ENCODE measurements at places on chromosomes 5 and 9.

DNA sequence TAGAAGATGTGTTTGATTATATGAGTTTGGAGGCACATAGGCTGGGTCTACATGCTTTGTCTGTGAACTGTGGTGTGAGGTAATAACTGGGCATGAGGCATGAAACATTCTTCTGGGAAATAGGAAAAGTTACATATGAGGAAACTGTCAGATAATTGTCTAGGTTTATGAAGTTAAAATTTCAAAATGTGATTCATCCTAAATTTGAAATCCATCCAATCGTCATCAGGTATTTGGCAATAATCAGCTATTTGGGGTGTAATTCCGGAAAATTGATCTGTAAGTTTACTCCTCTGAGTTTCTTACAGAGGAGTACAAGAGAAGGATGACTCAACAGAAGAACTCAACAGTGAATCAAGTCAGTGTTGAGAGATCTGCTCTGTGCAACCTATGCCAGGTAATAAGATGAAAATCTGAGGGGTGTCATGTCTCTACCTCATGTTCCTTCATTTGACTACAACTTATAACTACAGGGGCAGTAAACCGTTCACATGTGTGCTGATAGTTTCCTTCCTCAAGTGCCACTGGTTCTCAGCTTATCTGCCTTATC, 1171.6 kb upstream of the CDH18 start:
- DNase-seq, result no peak

- DNase-seq, result no peak
These were observed 30.7 kb upstream of the ERAP1 start for GRCh38 chr5:96838201-96839070.

GRCh38 chr5:167947306-167947705, 344.1 kb upstream of the WWC1 start:
- no peak for DNase-seq

- no peak for DNase-seq
These were observed 107.2 kb upstream of the ZNF462 start for GRCh38 chr9:106755736-106756135.

- DNase-seq, result no peak
These were observed 18.7 kb upstream of the OR13D1 start for GRCh38 chr9:104675611-104676010.

GRCh38 chr9:3863111-3863528, 337.3 kb upstream of the RFX3 start:
- DNase-seq, result peak; percentile 96

DNA sequence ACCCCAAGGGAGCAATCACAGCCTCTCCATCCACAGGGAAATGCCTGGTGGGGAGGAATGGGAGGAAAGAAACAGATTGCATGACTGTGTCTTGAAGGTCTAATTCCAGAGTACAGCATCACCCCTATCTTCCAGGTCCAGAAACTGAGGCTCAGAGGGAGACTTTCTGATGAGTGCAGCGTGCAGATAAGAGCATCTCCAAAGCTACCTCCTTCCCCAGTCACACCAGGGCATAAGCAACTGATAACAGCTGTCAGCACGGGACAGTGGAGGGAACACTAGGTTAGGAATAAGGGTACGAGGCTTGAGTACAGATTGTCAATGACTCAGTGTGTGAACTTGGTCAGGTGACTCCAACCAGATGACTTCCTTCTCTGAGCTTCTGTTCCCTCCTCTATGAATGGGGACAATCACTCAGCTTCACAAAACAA, 126.9 kb downstream of the KCNIP1 start:
- DNase-seq, result no peak

DNA sequence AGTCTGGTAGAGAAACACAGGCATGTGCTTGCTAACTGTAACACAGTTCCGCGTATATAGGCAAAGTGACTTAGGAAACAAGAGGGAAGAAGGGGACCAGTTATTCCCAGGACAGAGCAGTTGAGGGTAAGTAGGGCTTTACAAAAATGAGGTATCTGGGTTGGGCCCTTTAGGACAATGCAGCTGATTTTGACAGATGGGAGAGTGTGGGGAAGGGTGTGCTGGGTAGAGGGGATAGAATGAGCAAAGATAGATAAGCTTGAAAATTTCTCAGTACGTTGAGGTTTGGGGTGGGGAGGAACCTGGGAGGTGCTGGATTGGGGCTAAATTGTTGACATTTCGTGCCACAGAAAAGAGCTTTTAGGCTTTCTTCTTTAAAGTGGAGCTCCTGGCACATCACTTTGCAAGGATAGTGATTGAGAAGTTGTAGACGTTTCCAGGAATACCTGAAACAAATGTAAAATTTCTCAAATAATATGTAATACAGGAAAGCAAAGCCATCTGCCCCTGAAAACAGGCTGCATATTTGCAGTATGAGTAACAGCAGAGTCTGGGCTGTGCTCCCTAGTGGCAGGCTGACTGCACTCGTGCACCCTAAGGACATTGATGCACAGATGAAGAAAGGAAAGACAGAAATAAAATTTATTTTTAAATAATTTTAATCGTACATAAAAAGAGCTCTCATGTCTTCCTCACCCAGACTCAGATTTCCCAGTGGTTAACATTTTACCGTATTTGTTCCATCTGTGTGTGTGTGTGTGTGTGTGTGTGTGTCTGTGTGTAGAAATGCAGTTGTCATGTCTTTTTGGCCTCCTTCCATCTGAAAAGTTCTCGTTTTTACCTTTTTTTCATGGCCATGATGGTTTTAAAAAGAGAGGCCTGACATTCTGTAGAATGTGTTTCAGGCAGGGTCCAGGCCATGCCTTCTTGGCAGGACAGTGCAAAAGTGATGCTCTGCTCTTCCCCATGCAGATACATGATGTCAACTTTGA, 144.9 kb upstream of the DMRT1 start:
- peak; percentile 83 for DNase-seq

GRCh38 chr9:137676998-137677397, 58.2 kb downstream of the EHMT1 start:
- no peak for DNase-seq

GRCh38 chr5:86526811-86527348, 90.9 kb upstream of the COX7C start:
- DNase-seq, result no peak

- peak; percentile 62 for DNase-seq
These were observed 10.8 kb downstream of the KCNV2 start for GRCh38 chr9:2727966-2728613.

GRCh38 chr9:130347931-130348330, 82.4 kb downstream of the HMCN2 start:
- no peak for DNase-seq

Measured in foreskin fibroblast (primary cell).